ENCODE measurements at places on chromosomes 5 and 9.
A peak's percentile ranks its signal among the peaks of the same experiment; 100 is the strongest.

GRCh38 chr5:132834057-132834456, 3.6 kb upstream of the SHROOM1 start:
- DNase-seq, result no peak

DNA sequence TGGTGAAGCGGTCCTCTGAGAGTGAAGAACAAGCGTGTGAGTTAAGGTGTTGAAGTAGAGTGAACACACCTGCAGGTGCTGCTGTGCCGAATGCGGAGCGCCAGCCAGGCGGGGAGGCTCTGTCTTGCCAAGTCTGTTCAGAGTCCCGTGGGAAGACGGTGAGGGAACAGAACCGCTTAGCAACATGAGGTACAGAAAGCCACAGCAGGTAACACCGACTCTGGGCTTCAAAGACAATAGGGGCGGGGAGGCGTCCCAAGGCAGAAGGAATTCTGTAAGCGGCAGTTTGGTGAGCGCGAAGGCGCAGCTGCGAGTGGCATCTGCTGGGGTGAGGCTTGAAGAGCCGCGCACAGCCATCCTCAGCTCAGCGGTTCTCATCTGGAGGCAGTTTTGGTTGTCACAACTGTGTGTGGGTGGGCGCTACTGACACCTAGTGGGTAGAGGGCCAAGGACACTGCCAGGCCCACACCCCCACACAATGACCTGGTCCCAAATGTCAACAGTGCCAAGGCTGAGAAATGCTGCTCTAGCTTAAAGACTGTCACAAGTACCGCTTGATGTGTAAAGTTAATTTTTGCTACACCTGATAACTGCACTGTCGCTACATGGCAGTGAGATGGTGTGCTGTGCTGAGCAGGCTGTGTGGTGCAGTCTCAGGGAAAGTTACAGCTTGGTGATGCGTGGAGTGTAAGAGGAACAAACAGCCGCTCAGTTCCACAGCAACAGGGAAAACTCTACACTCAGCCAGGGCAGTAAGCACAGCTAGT, 67.4 kb upstream of the TBC1D9B start:
- DNase-seq, result no peak

- no peak for DNase-seq
These were observed 148.3 kb downstream of the ENC1 start for GRCh38 chr5:74492230-74492629.

DNA sequence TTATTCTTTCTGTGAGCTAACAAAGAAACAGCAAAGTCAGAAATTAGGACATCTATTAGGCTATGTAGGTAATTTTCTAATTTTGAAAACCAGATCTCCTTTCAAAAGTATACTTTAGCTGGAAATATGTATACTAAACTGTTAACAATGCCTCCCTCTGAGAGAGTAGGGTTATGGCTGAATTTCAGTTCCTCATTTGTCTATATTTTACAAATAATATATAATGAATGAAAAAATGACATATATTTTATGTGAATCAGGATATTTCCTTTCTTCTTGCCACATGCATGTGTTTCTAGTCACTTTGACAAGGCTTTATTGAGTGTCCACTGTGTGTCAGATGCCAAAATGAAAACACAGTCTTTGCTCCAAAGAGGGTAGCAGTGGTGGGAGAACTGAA, 15.4 kb downstream of the HACD4 start:
- no peak for DNase-seq

- no peak for DNase-seq
These were observed at the start of gene PRDM9 for GRCh38 chr5:23507278-23507685. TSS of gene PRDM9 (plus strand) at chr5:23507609. CDS start at chr5:23509034, 1,425 bp downstream.

GRCh38 chr9:31388660-31389059, 995.8 kb upstream of the ACO1 start:
- no peak for DNase-seq

GRCh38 chr5:123007182-123007581, 29.3 kb downstream of the PPIC start:
- no peak for DNase-seq

DNA sequence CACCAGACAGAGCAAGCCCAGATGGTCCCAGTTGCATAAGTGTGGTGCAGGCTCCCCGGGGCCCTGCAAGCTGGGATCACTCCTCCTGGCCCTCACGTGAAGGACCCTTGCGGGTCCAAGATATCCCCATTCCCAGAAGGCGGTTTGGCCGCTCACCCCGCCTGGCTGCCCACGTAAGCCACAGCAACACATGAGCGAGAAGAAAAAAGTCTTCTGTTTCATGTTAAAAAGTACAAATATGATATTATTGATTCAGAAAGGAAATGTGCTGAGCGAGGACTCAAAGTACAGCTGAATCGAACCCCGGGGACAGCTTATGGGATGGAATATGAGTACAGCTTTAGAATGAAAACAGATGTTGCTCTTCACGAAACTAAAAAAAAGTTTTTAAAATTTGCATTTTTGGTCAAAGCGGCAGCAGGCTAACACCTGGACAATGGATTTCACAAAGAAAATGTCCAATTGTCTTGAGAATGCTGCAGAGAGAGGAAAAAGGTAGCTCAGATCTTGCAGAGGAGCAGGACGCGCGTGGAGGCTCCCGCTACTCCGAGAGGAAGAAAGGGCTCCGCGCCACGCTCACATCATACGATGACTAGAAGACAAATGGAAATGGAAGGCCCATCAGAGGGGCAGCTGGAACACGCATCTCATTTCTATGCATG, 427.6 kb downstream of the IRX1 start:
- DNase-seq, result no peak

DNA sequence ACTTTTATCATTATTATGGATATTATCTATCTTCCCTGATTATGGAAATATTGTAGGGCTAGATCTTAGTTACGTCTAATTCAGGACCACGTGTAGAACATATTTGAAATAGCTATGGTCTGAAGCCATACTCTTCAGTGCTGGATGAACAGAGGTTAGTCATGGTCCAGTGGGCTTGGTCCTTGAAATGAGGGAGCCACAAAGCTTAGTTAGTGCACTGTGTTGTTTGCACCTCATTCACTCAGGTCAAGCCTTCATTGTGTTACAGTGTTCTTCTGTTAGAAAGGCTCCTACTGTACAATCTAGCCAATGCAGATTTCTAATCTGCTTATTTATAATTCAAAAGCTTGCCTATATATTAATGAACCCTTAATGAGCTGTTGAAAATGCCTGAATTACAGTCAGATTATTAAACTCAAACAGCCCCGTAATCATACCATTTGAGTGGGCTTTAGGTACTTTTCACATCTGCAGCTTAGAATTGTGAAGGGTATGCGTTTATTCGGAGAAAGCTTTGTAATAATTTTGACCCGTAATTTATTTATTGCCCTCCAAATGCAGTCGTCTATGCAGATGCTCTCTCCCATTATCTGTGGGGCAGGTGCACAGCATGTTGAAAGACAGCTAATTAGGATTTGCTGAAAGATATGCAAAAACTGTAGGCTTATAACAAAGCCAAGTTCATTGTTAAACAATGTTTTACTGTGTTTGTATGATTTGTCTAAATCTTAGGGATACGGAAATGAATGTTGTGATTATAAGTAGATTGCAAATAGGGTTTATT, 164.9 kb downstream of the PBX3 start:
- DNase-seq, result no peak

GRCh38 chr5:1090538-1090937, 21.3 kb downstream of the SLC12A7 start:
- no peak for DNase-seq

DNA sequence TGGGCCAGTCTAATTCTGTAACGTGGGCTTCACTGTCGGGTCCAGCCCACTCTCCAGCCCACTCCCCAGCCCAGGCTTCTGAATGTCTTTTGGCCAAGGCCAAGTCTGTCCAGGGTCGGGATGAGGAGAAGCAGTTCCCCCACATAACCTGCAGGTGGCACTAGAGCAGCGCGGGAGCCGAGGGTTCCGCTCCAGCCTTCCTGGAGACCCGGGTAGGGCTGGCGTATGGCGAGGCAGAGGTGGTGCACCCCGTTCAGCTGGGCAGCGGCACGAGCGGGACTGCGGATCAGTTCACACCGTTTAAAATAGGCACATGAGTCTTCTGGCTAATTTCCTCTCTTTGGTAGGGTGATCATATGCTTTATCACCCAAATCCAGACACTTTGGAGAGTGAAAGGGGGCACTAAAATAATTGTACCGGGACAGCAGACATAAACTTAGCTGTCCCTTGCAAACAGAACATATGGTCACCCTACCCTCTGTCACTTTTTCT, 185.9 kb downstream of the MSX2 start:
- DNase-seq, result peak; percentile 67
